Neural crest cell (in vitro differentiated cells): ENCODE measurements at places on chromosomes 13 and 19.

GRCh38 chr19:52336791-52337381 is 843 bp downstream of the ZNF610 start:
- DNase-seq = no peak

- DNase-seq = peak; percentile 34
Measured at GRCh38 chr19:44582581-44583265, 30.6 kb upstream of the IGSF23 start.

DNA sequence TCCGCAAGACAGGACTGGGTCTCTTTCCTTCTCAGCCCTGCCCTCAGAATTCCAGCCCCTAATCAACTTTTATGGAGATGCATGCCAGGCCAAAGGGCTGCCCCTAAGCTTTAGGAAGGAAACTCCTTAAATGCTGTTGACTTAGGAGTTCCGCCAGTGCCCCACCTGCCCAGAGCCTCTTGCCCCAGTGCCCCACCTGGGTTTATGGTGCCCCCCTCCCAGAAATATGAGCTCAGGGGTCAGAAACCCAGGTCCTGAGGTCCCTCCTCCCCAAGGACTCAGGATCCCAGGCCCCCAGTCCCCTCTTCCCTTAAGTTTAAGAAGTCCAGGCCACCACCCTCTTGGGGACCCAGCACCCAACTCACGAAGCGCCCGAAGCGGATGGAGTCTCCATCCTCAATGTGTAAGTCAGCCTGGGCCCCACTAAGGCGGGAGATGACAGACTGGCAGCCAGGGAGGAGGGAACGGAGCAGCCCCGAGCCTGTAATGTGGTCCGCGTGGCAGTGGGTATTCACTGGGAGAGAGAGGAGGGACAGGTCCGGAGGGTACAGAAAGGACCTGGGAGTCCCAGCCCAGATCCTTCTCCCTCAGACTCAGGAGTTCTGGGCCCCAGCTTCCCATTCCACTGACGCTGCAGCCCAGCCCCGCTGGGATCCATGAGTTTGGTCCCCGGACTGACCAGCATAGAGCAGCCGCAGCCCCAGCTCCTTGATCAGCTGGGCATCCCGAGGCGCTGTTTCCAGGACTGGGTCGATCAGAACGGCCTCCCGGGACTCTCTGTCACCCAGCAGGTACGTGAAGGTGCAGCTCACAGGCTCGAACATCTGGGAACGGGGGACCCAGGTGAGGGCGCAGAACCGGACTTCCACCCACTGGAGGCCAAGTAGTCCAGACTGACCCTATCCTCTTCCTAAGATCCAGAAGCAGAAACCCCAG is 897 bp downstream of the ETHE1 start:
- DNase-seq = no peak

- DNase-seq = no peak
Measured at GRCh38 chr13:114130837-114131582, 1.4 kb downstream of the RASA3 start.

DNA sequence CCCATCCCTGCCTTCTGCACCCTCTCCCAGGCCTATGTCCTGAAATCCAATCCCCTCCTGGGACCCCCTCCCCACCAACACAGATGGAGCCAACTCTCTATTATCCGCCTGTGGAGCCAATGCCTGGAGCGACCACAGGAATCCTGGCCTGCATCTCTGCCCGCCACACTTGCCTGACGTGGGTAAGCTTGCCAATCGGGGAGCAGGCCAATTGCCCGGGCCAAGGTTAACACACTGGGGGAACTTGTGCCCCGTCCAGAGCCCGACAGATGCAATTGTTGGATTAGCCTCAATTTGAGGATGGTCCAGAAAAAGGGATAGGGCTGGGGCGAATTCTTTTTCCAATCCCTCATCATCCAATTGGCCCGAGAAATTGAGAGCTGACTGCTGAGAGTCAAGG is 5.9 kb downstream of the WIZ start:
- no peak for DNase-seq

DNA sequence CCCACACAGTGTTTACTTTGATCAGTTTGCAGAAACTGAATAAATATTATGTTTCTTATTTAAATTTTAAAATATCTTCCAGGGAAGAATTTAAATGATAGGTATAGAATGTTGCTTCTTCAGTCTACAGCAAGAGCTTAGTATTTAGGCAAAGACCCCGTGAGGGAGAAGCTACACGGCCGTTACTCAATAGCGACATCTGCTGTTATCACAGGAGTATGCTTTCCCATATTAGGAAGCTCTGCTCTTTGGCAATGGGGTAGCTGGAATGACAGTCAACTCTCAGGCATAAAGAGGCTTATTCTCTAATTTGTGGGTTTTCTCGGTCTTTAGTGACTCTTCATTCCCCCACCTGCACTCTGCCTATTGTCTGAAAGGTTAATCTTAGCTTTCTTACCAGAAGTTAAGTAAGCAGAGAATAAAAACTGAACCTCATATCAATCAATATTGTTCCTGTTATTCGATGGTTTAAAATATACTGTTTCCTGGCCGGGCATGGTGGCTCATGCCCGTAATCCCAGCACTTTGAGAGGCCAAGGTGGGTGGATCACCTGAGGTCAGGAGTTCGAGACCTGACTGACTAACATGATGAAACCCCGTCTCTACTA is 13.2 kb upstream of the LHFPL6 start:
- DNase-seq = peak; percentile 54
